Stimulated activated CD4-positive, alpha-beta T cell treated with anti-CD3 and anti-CD28 coated beads, Interleukin-2, amount 100 ng/mL, for 4 hours (primary cell): ENCODE measurements at places on chromosomes 16 and 17.

GRCh38 chr17:76278268-76278908, 13.2 kb downstream of the UBALD2 start:
- DNase-seq = no peak

DNA sequence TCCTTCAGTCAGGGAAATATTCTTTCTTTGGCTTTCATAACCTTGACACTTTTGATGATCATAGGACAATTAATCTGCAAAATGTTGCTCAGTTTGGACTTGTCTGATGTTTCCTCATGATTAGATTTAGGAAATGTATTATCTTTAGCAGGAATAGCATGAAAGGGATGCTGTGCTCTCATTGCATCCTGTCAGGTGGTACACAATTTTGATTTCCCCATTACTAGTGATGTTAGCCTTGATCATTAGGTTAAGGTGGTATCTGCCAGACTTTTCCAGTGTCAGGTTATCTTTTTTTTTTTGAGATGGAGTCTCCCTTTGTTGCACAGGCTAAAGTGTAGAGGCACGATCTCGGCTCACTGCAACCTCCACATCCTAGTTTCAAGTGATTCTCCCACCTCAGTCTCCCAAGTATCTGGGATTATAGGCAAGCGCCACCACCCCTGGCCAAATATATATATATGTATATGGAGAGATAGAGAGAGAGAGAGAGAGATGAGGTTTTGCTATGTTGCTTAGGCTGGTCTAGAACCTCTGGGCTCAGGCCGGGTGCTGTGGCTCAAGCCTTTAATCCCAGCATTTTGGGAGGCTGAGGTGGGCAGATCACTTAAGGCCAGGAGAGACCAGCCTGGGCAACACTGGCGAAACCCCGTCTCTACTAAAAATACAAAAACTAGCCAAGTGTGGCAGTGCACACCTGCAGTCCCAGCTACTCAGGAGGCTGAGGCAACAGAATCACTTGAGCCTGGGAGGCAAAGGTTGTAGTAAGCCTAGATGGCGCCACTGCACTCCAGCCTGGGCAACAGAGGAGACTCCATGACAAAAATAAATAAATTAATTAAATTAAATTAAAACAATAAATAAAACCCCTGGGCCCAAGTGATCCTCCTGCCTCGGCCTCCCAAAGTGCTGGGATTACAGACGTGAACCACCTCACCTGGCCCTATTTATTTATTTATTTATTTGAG, 15.8 kb upstream of the CAVIN1 start:
- no peak for DNase-seq

GRCh38 chr17:78233678-78234077, 2.2 kb downstream of the TMEM235 start:
- no peak for DNase-seq

DNA sequence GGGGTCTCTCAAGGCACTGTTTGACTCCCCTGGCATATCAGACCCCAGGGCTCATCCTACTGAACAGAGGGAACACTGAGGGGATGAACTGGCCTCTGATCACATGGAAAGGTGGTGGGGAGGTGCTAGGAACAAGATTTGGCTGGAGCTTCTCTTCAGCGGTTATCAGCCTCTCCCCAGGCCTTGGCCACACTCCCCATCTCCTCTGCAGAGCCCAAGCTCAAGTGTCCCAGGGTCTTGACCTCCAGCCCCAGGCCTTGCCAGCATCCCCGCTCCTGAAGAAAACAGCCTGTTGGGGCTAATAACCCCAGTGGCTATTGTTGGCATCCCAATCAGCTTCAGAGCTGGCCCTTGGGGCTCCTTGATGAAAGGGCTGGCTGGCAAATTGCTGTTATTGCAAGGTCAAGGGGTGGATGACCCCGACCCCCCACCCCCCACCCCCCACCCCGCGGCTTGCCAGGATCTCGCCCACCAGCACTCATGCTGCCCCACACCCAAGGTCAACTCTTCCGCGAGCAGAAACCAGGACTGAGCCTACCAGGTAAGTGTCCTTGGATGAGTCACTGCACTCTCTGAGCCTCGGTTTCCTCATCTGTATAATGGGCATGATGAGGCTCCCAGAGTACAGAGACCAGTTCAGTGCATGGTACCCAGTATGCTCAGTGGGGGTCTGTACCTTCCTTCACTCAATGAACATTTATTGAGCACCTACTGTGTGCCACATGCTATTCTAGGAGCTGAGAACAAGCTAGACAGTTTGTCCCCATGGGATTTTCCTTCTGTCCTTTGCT, 18.8 kb upstream of the FAM83G start:
- no peak for DNase-seq

DNA sequence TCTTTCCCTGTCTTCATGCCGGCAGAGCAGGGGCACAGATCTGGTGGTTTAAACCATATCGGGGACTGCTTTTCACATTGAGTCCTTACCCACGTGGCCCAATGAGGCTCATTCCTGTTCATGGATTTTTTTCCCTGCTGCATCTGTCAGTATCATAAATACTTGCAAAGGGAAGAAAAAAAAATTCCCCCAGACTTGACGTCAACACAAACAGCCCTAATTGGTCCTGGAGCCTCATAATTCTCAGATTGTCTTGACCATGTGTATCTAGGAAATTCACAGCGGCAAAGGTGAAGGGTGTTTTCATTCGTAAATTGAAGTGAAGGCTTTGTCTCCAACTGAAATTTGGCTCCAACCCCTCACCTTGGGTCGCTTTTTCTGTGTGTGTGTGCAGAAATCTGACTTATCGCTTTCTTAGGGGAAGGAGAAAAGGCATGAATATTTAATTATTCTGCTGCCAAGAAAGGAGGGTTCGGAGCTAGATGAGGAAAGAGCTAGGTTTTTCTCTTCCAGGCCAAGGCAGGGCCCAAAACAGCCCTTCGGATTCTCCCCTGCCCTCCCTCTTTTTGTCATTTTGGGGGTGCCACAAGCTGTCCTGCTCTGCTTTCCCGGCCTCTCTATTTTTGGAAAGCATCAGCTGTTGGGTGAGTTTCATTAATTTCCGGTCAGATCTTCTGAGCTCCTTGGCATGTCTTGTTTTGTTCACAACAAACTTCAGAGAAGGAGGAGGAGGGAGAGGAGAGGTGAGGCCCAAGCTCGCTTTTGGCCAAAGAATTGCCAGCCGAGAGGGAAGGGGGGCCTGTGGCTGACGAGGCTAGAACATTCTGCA, 17.8 kb upstream of the CIBAR2 start:
- no peak for DNase-seq

- peak; percentile 69 for DNase-seq
Observed at GRCh38 chr16:31105677-31106213, 2.4 kb upstream of the BCKDK start.

DNA sequence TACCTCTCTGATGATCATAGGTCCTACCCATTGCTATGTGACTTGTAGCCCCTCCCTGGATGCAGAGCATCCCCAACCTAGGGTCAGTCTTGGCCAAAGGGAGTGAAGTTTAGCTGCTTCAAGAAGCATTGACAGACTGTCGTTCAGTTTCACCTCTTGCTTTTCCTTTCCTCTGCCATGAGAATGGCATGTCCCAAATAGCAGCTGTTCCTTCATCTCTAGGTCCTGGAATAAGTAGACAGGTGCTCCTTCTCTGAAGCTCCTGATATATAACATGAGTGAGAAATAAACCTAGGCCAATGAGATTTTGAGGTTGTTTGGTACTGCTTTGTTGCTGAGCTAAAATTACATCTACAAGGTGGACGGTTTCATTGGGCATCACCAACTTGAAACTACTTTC, 204.5 kb upstream of the CACNG5 start:
- no peak for DNase-seq

DNA sequence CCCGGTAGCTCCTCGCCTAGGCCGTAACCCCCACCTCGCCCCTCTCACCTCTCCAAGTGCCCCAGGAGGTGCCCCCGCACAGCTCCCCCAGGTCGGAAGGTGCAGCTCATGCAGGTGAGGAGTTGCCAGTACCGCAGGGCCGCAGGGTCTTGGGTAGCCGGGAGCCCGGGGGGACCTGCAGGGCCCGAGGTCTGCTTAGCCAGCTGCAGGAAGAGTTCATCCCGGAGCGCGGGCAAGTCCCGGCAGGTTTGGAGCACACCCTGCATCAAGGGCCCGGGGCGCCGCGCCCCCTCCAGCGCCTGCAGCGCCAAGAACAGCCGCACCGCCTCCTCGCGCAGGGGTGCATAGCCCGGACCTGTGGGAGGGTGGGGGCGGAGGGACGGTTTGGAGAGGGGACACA, 4.8 kb downstream of the PLEKHH3 start:
- DNase-seq = no peak

GRCh38 chr17:31499771-31500554, 108.5 kb downstream of the RAB11FIP4 start:
- no peak for DNase-seq

- DNase-seq = no peak
Observed at GRCh38 chr16:67549240-67549639, 13.1 kb upstream of the CTCF start.

DNA sequence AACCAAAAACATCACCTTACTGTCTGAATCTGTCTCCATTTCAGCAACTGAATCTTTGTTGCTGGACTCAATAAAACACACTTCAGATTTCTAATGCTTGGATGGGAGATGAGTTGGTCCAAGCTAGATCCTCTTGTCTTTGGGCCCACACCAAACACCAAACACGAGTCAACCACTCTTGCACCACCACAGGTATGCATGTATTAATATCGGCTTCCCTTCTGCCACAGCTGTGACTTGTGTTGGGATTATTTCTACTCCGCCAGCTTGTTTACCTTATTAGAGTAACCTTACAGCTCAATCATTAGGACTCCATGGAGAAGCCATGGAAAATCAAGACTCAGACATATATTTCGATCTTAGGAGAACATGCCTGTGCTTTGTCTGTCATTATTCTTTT, 49.9 kb downstream of the XYLT1 start:
- no peak for DNase-seq

- no peak for DNase-seq
Observed at GRCh38 chr17:79887451-79887991, 48.3 kb upstream of the CBX4 start.

GRCh38 chr17:66941773-66942450, 22.6 kb upstream of the CACNG4 start:
- DNase-seq = no peak

- no peak for DNase-seq
Observed at GRCh38 chr17:4362141-4362540, 4.3 kb downstream of the UBE2G1 start.

DNA sequence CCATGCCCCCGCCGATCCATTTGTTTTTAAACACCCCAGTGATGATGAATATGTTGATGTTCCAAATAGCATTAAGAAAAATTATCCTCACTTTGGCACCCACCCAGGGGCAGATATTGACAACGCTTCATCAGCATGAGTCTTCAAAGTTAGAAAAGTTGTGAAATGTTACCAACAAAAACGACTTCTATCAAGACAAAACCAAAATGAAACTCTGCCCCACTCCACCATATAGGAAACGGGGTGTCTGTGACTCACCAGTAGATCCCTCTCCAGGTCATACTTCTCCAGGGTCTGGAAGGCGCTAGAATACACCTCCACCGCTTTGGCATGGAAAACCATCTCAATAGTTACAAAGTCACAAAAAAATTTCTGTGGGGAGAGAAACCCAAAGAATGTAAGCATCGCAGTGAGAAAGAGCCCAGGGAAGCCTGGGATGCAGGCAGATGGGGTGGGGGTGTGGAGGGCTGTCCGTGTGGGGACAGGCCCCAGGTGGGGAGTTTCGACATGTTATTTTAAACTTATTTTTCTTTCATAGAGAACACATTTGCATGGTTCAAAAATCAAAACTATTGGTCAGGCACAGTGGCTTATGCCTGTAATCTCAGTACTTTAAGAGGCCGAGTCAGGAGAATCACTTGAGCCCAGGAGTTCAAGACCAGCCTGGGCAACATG, 10.2 kb downstream of the CIBAR2 start:
- DNase-seq = no peak

DNA sequence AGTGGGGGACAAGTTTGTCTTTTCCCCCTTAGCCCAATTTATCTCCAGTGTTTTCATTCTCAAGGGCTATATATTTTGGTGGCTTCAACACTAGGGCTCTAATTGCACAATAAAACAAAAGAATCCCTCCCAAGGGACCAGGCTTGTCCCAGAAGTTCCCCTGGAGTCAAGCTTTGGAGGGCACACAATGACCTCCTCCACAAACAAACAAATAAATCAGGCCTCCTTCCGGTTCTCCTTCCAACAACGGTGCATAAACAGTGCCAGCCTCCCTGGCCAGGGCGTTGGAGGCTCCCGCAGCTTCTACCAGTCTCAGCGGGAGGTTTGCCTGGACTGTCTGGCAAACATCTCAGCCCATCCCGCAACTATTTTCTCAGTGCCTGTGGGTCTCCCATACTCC, 188.0 kb upstream of the FOXF1 start:
- DNase-seq = no peak

GRCh38 chr16:85210423-85211169, 98.3 kb upstream of the CIBAR2 start:
- no peak for DNase-seq

- DNase-seq = no peak
Observed at GRCh38 chr17:67056746-67057490, 12.6 kb downstream of the CACNG1 start.

DNA sequence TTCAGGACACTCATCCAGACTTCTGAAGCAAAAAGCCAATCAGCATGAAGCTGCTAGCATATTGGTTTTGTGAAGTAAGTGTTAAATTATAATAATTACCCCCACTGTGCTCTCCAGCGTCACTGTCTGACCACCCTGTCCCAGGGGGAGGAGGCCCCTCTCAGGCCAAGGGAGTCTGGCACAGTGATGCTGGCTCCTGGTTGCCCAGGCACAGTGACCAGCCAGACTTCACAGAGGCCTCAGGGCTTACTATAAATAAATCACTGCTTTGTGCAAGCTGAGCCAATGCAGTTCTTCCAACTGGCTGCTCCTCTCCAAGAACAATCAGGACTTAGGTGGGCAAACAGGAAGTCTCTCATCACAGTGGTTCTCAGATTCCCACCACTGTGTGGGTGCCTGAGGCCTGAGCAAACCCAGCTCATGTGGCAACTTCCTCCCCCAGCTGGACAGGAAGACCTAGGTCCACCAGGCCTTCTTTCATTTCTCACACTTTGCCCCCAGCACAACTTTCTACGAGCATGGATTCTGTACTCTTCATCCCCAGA, 1.7 kb upstream of the DBNDD1 start:
- DNase-seq = no peak
